Fibroblast of the aortic adventitia (primary cell): ENCODE measurements at places on chromosomes 12 and 14.

DNA sequence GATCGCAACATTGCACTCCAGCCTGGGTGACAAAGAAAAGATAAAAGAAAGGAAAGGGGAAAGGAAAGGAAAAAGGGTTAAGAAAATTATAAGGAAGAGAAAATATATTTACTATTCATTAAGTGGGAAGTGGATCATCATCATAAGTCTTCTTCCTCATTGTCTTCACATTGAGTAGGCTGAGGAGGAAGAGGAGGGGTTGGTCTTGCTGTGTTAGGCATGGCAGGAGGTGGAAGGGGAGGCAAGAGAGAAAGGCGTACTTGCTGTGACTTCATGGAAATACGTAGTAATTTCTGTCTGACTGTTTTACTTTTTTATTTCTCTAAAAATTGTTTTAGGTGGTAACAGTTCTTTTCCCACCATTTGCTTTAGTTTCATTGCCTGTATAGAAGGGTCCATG, 26.2 kb downstream of the FAM177A1 start:
- DNase-seq: no peak

- DNase-seq: no peak
These were observed 82.7 kb upstream of the ESRRB start for GRCh38 chr14:76293221-76293620.

GRCh38 chr12:67426067-67426466, 156.9 kb downstream of the CAND1 start:
- peak; percentile 92 for DNase-seq

GRCh38 chr12:67816269-67816668, 167.7 kb downstream of the DYRK2 start:
- DNase-seq: no peak

GRCh38 chr12:77116277-77116676, 50.9 kb upstream of the E2F7 start:
- DNase-seq: peak; percentile 40

GRCh38 chr12:1373901-1374735, 220.3 kb downstream of the FBXL14 start:
- peak; percentile 97 for DNase-seq

DNA sequence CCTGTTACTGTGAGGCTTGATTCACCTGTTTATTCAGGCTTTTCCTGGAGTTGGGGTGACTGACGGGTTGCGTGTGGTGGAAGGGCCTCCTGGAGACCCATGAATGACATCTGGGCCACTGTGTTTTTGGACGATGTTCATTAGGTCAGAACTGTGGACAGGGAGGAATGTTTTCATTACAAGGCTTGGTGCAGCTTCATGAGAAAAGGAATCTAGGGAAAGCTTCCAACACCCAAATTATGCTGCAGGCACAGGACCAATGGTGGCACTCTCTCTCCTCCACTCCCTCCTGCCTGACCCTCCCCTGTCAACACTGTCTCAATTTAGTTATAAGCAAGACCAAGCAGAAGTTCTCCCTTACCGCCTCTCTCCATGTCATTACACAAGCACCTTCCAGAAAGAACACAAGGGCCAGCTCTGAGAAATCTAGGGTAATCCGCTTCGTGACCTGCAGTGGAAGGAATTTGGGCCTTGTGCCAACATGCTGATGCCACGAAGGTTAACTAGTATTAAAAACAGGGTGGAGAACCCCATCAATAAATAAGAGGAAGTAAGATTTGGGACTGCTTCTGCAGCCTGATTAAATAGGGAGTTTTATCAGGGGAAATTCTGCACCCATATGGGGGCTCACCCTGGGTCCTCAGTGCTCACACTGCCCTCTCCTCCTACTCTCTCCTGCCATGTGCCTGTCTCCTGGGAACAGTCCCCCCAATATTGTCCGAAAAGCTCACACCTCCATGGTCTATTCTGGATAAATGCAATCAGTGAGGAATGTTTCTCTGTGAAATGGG, 200.3 kb downstream of the KTN1 start:
- peak; percentile 80 for DNase-seq

- DNase-seq: no peak
These were observed at the start of gene GPR84 for GRCh38 chr12:54364413-54364812. TSS of gene GPR84 (minus strand) at chr12:54364486. CDS start at chr12:54363851, 635 bp downstream.
